Esophagus squamous epithelium (tissue), 5 donors: ENCODE measurements at places on chromosomes 3 and 15.

- DNase-seq = no peak
Observed at GRCh38 chr3:48414376-48415250, 15.3 kb downstream of the PLXNB1 start.

DNA sequence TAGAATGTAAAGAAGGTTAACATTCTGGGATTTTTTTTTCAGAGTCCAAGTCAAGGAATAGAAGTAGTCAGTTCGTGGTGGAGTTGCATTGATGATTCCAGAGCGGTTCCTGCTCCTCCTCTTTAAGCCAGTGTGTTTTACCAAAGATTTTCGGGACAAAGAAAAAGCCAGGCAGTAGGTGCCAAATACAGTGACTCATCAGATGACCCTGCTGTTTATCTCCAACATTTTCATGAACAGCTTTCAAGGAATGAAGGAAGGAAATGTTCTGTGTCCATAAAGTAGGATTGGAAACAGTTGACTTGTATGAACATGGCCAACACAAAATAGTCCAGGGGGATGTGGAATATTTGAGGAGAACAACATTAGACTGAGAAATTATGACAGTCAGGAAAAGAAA, 142.4 kb upstream of the TMC3 start:
- DNase-seq = no peak

DNA sequence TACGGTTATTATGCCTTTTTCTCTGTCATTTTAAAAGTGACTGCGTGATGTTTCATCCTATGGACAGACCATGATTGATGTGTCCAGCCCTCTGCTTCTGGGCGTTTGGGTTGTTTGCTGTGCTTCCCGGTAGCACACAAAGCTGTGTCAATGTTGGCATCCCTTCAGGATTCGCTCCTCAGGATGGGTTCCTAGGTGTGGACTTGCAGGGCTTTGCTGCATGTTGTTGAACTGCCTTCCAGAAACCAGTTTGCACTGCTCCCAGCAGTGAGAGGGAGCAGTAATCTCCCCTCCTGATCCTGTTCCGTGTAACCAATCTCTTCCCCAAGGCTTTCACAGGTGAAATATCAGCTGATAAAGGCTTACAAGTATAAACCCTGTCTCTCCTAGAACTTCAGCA, 787 bp downstream of the TRPM1 start:
- no peak for DNase-seq

GRCh38 chr15:70875001-70875782, 17.0 kb downstream of the THAP10 start:
- DNase-seq = no peak

DNA sequence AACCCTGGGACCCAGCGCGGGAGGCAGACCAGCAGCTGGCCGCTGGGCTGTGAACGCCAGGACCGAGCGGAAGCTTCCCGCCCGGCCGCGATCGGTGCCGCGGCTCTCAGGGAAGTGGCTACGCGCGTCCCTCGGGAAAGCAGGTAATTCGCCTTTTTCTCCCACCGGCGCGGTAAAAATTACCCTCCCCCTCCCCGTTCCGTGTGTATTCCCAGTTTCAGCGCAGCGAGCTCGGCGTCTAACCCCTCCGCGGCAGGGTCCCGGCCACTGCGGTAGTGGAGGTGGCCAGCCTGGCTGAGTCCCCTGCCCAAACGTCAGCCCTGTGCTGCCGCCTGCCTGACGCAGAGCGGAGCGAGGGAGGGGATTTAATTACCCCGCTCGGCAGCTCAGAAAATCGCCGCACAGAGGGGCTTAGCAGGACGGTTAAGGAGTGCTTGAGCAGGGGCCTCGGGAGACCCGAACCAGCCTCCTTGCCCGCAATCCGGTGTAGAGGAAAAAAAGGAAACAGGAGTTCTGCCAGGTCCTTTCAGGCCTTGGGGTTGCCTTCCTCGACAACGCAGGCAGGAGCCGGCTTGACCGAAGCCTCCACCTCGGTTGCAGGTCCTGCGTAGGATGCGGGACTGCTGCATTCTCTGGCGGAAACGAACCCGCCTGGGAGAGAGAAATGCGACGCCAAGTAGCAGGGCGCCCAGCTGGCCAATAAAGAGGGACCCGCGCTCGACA, 2.9 kb downstream of the GATA2 start:
- DNase-seq = no peak

GRCh38 chr3:131349946-131350347, 31.6 kb upstream of the NUDT16 start:
- no peak for DNase-seq

- no peak for DNase-seq
Observed at GRCh38 chr15:65399997-65400396, 22.2 kb upstream of the IGDCC3 start.

- no peak for DNase-seq
Observed at GRCh38 chr3:113897373-113897777, 50.4 kb upstream of the ZDHHC23 start.

- DNase-seq = no peak
Observed at GRCh38 chr3:191493336-191493735, 32.4 kb downstream of the PYDC2 start.

DNA sequence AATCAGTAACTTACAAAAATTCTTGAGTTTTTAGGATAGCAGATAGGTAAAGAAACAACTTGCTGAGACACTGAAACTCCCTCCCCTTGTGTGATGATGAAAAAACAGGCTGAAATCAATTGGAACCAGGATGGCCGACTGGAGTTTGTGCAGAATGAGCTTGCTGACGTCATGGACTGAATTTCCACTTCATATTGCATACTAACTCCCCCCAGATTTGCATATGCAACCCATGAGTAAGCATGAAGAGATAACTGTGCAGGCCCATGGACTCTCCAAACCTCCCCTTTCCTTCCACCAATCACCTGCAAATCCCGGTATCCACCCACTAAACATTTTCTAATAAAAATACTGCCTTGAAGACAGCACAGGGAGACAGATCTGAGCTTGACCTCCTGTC, 82.0 kb upstream of the SCN5A start:
- DNase-seq = no peak

DNA sequence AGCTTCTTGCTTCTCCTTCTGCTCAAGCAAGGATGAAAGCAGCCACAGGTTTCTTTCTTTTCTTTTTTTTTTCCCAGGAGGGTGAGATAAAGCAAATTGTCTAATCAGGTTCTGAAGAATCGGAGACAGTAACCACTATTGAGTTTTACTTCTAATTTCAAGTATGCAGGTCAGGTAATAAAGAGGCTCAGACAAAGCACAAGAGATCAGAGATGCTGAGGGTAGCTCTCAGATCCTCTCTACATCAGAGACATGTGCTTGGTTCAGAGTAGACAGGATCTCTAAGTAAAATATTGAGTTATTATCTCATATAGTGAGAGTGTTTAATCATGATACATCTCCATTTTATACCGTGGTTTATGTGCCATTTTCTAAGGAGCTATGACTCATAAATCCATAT, 168.5 kb downstream of the NFKBIZ start:
- DNase-seq = no peak

DNA sequence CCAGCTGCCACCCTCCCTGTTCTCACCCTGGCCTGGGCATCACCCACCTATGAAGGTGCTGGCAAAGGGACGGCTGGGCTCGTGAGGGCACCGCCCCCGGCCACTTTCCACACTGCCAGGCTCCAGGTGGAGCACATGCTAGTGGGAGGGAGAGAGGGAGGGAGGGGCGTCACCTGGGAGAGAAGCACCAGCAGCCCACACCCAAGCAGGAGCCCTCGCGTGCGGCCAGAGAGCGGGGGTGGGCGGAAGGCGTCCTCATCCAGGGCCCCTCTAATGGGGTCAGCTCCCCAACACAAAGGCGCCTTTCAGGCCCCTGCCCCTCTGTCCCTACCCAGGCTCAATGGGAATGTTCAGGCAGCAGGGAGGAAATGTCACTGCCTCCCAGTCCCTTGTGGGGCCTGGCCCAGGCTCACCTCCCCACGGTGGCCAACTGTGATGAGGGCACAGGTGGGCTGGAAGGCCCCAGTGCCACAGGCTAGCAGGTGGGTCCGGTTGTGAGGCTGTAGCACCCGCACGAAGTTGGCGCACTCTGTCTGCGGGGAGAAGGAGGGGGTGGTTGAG, 3.1 kb downstream of the SEMA3G start:
- DNase-seq = no peak

- DNase-seq = no peak
Observed at GRCh38 chr3:186208296-186208989, 99.6 kb upstream of the ETV5 start.

DNA sequence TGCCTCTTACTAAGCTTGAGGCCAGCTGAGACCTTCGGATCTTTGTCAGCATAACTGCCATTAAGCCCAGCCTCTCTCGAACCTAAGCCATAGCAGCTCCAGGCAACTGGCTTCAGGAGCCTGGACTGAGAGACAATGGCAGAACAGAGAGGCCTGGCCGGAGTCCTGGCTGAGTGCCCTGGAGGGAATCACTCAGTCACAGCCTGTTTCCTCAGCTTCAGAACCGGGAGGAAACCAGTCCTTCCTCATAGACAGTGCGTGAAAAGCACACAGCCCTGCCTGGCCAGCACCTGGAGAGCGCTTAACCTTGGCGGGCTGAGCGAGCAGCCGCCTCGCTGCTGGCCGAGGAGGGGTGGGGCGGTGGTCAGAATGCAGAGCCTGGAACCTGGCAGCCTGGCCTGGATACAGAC, 21.6 kb downstream of the RNU5B-1 start:
- no peak for DNase-seq

DNA sequence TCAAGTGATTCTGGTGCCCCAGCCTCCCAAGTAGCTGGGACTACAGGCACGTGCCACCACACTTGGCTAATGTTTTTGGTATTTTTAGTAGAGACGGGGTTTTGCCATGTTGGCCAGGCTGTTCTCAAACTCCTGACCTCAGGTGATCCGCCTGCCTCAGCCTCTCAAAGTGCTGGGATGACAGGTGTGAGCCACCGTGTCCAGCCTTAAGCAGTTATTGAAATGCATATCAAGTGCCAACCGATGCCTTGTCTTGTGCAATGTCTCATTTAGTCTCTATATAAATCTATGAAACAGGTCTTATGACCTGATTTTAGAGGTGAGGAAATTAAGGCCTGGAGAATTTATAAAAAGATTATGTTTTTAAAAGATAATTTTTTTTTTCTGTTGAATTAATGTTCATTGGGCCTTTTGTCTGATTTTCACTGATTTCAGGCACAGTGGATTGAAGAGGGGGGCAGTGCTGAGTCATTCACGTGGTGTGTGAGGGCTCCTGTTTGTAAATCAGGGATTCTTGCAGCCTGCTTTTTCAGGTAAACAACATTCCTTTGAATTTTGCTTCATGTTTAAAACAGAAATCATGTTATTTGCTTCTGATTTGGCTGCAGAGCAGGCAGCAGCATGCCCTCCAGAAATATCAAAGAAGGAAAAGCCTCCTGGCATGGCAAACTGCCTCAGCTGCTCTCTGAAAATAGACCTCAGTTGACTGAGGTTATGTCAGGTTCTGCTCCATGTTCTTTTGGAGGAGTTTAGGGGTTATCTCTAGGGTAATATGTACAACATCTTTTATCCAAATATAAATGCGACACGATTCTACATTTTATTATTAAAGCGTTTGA, 407.0 kb upstream of the RGMA start:
- no peak for DNase-seq

GRCh38 chr15:77044228-77045042, 26.5 kb downstream of the TSPAN3 start:
- no peak for DNase-seq

DNA sequence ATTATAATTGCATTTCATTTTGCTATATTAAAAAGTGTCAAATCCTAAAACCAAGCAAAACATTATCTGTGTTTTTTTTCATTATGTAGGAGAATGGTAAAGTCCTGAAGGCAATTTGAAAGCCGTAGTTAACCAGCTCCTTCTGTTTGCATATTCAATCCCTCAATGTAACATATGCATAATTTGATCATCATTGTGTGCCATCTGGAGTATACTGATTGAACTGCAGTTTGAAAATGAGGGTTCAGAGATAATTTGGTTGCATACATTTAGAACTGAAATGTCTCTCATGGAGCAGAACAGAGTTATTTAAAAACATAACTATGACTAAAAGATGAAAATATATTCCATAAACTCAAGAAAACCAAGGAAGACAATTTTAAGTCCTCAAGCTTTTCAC, 518.6 kb downstream of the GBE1 start:
- no peak for DNase-seq

GRCh38 chr3:170128977-170129431, 52.5 kb downstream of the PHC3 start:
- no peak for DNase-seq

- no peak for DNase-seq
Observed at GRCh38 chr3:192038726-192039125, 577.8 kb downstream of the PYDC2 start.

GRCh38 chr3:4978966-4979427, 240 bp upstream of the BHLHE40 start:
- peak; percentile 88 for DNase-seq

DNA sequence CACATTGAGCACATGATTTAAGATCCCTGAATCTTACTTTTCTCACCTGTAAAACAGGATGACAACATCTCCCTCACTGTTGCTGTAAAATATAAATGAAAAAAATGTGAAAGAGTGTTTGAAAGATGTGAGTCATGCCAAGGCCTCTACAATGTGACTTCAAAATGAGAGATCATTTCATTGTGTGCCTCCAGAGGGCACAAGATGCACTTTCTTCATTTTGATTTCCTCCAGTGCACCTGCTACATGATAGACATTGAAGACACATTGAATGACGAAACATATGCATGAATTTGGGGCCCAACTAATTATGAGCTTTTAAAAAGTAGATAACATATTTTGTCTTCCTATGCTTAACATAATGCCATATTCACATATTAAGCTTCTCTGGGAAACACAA, 170.3 kb downstream of the MOBP start:
- DNase-seq = no peak

DNA sequence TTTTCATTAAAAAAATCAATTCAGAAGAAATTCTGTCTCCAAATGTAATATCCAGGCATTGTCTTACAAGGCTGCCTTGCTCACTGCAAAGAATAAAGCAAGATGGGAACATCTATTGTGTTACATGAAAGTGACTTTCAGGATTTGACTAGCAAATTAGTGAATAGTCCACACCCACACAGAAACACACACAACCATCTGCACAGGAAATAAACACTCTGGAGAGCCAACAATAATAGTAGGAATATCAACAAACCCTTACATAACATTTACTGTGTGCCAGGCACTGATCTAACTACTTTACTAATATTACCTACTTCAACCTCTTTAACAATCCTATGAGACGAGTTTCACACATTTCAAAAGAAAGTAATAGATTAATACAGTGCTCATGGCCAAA, 28.9 kb upstream of the ZNF385D start:
- DNase-seq = no peak

GRCh38 chr3:86869566-86869965, 121.4 kb downstream of the VGLL3 start:
- no peak for DNase-seq

- no peak for DNase-seq
Observed at GRCh38 chr3:177468331-177468730, 271.0 kb upstream of the TBL1XR1 start.

- no peak for DNase-seq
Observed at GRCh38 chr3:10944866-10945265, 47.7 kb upstream of the SLC6A1 start.
